Thymus (tissue), 14 donors: ENCODE measurements at places on chromosomes 7 and 10. TPM values are rescaled to one million over a fixed set of nuclear protein-coding genes. Genes with fewer than 3 reads are reported as not detected.

- DNase-seq = no peak
These were observed 6.8 kb upstream of the ZCCHC24 start for GRCh38 chr10:79452174-79452611.

DNA sequence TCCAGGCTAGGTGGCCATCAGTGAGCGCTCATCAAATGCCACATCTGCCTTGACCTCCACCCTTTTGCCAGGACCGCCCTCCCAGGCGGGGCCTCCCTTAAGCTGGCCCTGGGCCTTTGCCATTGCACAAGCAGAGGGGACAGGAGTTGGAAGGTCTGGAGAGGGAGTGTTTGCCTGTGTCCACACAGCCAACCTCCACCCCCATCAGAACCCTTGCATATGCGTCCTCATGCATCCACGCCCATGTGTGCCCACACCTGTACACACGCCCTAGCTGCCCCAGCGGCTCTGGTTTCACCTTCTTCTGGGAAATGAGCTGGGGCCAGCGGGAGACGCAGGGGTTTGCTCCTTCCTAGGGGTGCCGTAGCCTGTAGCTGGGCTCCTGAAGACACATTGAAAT is 64.0 kb downstream of the NEURL1 start:
- DNase-seq = no peak

GRCh38 chr7:65448816-65449504 is 75.3 kb downstream of the ZNF92 start:
- no peak for DNase-seq

- no peak for DNase-seq
These were observed 97.1 kb upstream of the TMEM168 start for GRCh38 chr7:112887337-112887736.

DNA sequence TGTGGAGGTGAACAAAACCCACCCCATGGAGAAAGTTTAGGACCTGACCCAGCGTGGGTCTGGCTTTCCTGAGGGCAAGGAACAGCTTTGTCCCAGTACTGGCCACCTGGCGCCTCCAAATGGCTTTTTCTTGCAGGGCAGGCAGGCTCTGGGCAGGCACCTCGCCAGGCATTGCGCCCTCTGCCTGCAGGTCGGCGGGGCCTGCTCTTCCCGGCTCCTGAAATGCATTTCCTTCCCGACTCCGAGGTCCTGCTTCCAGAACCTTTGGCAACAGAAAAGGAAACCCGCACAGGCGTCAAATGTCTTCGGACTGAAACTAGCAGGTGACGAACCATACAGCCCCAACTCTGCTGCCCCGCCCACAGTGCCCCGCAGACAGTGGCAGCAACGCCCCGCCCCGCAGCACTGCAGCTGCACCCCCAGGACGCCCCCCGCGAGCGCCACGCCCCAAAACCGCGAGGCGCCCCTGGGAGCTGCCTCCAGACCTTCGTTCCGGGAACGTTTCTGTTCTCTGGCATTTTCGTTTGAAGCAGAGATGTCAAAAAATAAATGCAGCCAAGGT is 65.5 kb downstream of the C10orf143 start:
- DNase-seq = no peak

- DNase-seq = no peak
These were observed 597 bp downstream of the SND1 start for GRCh38 chr7:127652333-127653248.

DNA sequence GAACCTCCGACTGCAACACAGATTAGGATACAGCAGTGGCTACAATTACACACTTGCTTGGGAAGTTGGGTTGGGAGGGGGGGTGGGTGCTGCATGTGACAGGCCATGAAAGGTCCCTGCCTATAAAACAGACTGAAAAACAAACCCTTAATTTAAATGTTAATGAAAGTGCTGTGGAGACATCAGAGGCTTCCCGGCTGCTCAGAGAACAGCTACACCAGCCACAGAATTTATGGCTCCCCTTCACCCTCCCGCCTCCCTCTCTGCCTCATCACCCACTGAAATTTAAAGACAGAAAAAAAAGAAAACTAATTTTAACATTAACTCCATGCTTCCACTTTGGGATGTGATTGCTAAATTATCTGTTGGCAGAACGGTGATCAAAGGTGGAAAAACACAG is 34.7 kb downstream of the FBXW4 start:
- no peak for DNase-seq

- no peak for DNase-seq
These were observed 39.6 kb downstream of the PPIF start for GRCh38 chr10:79386637-79387465.

DNA sequence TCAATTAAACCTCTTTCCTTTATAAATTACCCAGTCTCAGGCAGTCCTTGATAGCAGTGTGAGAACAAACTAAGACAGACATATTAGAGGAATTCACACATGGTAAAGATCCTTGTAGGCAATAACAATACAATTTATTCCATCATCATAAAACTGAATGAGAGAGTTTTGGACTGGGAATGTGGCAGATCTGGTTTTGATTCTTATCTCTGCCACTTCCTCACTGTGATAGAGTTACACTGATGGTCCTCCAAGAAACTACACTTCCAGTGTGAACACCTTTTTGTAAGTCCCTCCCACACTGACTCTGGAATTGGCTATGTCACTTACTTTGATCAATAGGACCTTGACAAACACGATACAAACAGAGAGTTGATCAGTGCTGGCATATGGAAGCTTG is 2.9 kb downstream of the ENO4 start:
- no peak for DNase-seq

GRCh38 chr7:144529269-144529926 is 125.9 kb upstream of the NOBOX start:
- no peak for DNase-seq

DNA sequence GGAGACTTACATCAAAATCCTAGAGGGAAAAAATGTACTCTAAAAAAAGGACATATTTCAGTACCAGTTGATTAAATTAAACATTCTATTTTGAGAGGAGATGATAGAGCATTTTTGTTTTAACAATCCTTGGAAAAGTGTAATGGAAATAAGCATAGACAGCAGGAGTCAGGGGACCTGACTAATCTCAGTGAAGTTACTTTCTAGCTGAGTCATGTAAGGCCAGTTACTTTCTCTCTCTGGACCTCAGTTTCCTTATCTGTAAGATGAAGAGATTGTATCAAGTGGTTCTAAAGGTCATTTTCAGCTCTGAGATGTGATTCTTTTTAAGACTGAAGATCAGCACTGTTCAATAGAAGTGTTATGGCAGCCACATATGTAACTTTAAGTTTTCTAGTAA is 44.1 kb downstream of the VTI1A start:
- DNase-seq = no peak

DNA sequence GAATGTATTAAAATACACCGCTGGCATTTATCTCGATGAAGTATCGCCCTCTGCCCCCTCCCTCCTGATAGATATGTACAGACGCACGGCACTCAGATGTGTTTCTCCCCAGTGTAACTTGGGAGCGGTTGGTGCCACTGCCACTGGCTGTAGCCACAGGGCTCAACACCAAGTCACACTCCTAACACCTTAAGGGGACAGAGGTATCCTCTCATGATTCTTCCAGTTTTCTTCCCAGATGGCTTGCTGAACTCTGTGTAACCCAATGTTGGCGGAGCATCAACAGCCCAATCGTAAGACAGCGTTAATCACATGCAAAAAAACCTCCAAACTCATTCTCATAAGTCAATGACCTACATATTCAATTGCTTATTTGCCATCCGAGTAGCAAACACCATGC is 35.5 kb downstream of the CTBP2 start:
- DNase-seq = no peak

DNA sequence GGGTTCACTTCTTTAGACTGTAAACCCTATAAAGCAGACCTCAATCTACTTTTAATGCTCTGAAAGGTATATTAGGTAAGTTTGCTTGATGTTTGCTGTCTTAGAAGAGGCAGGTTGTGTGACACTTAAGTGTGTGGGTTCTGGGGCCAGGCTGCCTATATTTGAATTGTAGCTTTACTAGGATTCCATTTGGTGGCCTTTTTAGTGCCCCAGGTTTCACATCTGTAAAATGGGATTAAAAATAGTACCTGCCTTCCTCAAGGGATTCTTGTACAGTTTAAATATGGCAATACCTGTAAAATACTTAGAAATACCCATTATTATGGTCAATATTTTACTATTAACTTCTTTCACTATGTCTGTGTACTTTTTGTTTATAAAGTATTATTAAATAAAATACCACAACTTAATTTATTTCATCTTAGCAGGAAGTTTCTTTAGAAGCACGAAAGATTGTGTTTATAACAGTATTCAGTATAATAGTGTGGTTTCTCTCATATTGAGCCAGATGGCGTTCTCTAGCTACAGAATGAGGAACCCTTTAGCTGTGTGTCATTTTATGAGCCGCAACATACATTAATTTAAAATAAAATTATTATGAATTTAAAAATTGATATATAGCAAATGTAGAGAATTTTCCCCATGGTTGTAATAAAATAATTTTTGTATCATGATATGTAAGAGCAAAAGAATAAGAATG is 94.2 kb downstream of the CDK14 start:
- no peak for DNase-seq

DNA sequence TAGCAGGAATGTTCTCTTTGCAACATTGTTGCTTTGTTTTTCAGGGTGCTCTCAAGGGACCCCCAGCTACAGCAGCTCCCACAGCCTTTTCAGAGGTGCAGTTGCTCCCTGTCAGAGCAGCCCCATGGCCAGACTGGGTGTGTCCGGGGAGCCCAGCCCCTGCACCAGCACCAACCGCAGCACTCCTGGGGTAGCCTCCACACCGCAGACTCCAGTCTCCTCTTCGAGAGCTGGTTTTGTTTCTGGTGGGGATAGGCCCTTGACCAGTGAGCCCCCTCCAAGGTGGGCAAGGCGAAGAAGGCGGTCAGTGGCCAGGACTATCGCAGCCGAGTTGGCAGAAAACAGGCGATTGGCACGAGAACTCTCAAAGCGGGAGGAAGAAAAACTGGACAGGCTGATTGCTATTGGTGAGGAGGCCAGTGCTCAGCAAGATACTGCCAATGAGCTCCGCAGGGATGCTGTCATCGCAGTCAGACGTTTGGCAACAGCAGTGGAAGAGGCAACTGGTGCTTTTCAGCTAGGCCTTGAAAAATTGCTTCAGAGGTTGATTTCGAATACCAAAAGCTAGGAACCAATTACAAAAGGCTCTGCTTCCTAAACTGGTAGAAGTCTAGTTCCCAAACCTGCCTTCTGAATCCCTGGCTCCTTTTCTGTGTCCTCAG is 5.4 kb downstream of the HSPA14 start:
- no peak for DNase-seq

- no peak for DNase-seq
These were observed 53.4 kb downstream of the TMEM209 start for GRCh38 chr7:130151591-130152492.

- no peak for DNase-seq
These were observed 91.6 kb downstream of the HTR5A start for GRCh38 chr7:155161690-155162089.

SRRM3 gene
- polyA plus RNA-seq = 1.4 TPM

NPSR1 gene
- polyA plus RNA-seq = 0.23 TPM
